Stimulated activated CD4-positive, alpha-beta T cell treated with anti-CD3 and anti-CD28 coated beads, TNF-alpha, amount 100 ng/mL, for 48 hours (primary cell): ENCODE measurements at places on chromosomes 2 and 18.

GRCh38 chr2:17401096-17401495 is 117.1 kb downstream of the RAD51AP2 start:
- DNase-seq, result no peak

DNA sequence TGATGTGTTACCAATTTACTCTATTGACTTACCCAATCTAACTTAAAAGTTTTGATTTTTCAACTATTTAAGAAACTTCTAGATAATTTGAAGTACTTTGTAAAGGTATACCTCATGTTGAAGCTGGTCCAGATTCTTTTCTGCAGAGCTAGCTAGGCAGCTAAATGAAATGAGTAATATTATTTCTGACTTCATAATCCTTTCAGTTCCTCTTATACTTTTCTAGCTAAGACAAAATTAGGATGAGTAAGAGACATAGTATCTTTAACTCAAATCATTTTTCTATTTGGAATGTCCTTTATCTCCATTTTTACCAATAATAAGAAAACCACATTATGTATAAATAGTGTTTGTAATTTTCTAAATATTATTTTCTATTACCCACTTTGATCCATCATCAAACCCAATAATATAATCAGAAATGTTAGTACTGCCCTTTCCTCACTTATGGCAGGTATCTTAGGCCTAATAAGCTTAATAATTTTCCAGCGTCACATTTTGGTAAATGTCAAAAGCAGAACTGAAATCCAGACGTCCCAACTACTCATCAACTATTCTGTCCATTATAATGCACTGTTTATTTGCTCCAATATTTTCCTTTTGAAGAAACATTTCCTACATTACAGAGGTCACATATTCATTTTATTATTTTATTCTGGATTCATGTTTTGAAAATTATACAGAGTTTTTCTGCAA is 456.6 kb downstream of the THSD7B start:
- DNase-seq, result no peak

DNA sequence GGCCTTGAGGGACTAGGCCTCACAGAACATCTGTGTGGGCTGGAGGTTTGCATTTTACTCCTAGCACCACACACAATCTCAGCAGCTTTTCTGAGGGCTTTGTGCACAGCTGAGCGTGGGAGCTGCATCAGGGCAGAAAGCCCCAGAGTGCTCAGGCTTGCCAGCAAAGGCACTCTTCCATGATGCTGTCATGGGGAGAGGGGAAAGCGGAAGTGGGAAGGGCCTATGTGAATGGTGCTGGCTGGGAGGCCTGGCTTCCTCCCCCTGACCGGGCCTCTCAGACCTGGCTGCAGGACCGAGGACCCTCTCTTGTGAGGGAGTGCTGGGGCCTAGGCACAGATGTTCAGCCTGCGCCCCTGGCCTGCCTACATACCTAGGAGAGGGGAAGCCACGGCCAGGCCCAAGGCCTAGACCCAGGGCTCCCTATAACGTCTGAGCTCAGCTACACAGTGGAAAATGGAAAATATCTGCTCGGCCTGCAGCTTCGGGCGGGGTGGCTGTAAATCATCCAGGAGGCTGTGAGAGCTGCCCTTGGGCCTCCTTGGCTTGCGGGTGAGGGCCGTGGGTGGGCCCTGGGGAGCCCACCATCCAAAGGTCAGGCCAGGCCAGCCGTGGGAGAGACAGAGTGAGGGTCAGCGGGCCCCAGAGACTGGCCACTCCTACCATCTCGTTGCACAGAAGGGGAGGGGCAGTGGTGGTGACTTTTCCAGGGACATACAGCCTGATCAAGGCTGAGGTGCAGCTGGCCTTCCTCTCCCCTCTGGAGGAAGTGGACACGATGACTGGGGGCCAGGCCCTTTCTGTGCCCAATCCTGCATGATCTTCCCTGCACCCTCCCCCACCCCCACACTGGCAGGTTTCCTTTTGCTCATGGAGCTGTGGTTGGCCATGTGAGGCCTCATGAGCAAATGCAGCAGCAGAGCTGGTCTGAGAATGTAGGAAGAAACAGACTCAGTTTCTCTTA is 22.8 kb downstream of the GLI2 start:
- no peak for DNase-seq

- DNase-seq, result peak; percentile 95
Observed at GRCh38 chr2:200525882-200526651, at the start of gene SGO2. TSS of gene SGO2 (plus strand) at chr2:200526207. CDS start at chr2:200532976, 6,769 bp downstream.

- DNase-seq, result no peak
Observed at GRCh38 chr2:46983065-46983801, 67.6 kb upstream of the MCFD2 start.

GRCh38 chr18:62435435-62436031 is 87.3 kb upstream of the ZCCHC2 start:
- no peak for DNase-seq

- no peak for DNase-seq
Observed at GRCh38 chr2:106176446-106177099, 17.5 kb downstream of the UXS1 start.

DNA sequence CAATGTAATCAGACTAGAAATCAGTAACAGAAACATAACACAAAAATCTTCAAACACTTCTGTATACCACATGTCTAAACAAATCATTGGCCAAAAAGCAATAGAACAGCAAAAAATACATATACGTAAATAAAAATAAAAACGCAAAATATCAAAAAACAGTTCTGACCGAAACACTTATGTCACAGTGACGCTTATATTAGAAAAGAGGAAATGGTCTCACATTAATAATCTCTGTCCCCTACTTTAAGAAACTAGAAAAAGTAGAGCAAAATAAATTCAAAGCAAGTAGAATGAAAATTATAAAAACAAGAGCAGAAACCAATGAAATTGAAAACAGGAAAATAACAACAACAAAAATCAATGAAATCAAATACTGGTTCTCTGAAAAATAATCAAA is 41.9 kb downstream of the TMEM131 start:
- DNase-seq, result no peak

DNA sequence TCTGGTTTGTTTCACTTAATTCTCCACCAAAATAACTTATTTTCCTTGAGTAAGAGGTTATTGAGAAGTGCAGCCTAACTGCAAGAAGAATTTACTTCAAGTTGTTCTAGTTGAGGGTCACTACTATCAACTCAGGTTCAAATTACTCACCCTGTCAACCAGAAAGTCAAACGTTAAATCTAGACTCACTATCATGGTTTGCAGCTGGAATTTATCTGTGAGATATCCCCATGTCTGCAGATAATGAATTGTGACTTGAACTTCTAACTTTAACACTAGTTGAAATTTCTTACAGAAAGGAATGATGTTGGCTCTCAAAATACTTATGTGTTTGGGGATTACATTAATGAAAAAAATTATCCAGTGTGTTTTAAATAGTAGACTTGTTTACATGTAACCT is 1145.7 kb upstream of the NXPH2 start:
- DNase-seq, result no peak

DNA sequence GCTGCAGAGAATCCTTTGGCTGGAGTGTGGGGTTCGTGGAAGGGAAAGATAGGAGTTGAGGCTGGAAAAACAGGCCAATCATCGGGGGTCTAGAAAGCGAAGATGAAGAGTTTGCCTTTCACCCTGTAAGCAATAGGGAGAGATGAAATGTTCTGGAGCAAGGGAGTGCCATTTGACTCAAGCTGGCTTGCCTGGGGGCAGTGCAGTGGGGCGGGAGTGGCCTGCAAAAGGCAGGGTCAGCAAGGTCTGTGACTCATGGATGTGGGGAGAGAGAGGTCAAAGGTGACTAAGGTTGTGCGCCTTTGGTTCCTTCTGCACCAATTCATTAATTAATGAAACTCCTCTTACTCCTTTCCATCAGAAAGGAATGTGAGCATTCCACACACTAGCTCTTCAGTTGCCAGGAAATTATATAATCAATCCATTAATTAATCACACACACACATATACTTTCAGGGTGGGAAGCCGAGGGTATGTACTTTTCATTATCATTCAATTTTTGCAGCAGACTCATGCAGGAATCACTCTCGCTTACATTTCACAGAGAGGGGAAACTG is 227.6 kb downstream of the MYCN start:
- no peak for DNase-seq

DNA sequence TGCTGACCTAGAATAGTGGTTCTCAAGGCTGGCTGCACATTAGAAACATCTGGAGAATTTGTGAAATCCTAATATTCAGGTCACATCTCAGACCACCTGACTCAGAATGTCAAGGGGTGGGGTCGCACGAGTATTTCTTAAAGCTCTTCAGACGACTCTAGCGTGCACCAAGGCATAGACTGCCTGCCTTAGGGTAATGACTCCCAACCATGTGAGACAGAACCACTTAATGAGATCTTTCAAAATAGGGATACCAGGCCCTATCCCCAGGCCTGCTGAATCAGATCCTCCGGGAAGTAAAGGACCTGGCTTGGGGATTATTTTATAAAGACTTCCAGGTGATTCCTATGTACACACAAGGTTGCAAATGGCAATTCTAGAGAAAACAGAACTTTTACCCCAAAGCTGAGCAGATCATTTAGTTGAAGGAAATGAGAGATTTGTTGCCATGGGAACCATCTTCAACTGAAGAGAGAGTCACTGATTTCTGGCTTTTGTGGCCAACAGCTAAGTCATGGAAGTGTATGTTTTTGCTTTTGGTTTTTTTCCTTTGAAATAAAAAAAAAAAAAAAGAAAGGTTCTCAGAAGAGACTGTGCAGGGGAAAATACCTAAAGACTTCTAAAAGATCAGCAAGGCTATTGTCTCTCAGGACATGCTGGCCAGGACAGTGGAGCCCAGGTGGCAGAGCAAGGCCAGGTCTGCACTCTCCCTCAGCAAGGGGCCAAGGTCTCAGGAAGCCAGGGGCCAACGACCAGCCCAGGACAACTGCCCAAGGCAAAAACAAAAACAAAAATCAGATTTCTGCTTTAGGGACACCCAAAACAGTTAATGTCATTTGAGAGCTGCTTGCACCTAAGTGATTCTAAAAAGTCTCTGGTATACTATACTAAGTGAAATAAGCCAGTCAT is 15.3 kb upstream of the LOXHD1 start:
- no peak for DNase-seq

DNA sequence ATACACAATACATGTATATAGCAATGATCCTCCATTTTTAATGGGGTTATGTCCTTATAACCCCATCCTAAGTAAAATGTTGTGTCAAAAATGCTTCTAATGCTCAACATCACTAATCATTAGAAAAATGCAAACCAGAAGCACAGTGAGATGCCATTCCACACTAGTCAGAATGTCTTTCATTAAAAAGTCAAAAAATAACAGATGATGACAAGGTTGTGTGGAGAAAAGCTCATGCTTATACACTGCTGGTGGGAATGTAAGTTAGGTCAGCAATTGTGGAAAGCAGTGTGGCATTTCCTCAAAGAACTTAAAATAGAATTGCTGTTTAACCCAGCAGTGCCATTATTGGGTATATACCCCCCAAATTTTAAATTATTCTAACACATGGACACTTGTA is 654.9 kb upstream of the CNTNAP5 start:
- no peak for DNase-seq

GRCh38 chr2:127449414-127449813 is 31.2 kb downstream of the PROC start:
- DNase-seq, result no peak

DNA sequence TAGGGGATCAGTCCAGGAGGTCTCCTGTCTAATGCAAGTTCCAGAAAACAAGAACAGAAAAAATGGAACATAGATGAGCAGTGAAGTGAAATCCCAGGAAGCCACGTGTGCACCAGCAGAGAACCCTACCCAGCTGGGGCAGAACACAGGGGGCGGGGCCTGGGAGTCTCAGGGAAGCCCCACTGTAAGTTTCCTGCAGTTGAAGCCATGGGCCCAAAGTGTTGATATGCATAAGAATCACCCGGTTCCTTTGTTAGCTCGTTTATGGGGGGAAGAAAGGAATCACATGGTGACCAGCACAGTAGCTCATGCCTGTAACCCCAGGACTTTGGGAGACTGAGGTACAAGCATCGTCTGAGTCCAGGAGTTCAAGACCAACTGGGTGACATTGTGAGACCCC is 131.3 kb downstream of the INO80D start:
- no peak for DNase-seq

GRCh38 chr2:3368261-3368722 is 9.3 kb downstream of the EIPR1 start:
- DNase-seq, result no peak

DNA sequence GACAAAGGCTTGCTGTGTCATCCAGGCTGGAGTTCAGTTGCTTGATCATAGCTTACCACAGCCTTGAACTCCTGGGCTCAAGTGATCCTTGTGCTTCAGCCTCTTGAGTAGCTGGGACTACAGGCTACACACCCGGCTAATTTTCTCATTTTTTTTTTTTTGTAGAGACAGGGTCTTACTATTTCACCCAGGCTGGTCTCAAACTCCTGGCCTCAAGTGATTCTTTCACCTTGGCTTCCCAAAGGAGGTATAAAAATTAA is 178.0 kb downstream of the MTCL1 start:
- no peak for DNase-seq

GRCh38 chr2:105822186-105822585 is 77.5 kb downstream of the NCK2 start:
- no peak for DNase-seq

DNA sequence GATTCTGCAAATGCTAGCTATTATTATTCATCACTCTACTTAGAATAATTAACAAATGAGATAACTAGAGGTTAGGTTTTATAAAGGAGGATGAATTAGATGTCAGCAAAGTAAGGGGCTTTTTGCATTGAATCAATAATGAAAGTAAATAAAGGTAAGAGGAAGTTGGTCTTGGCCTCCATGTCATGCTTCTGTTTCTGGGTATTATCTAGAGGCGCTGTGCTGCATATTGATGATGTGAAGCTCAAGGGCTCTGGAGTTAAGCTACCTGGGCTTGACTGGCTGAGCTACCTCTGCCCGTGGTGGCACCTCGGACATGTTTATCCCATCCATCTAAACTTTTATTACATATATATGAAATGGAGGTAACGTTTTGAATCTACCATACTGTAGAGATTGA is 350.9 kb downstream of the PARD3B start:
- no peak for DNase-seq

- no peak for DNase-seq
Observed at GRCh38 chr2:165198181-165198580, 5.7 kb downstream of the SCN3A start.

DNA sequence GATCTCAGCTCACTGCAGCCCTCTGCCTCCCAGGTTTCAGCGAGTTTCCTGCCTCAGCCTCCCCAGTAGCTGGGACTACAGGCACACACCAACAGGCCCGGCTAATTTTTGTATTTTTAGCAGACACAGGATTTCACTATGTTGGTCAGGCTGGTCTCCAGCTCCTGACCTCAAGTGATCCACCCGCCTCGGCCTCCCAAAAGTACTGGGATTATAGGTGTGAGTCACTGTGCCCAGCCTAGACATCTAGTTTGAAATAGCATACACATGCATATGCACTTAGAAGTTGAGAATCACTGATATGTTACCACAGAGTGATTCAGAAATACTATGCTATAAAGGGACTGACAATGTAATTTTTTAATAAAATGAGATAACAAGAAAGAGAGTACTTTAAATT is 69.8 kb upstream of the CDKL4 start:
- no peak for DNase-seq

- DNase-seq, result no peak
Observed at GRCh38 chr2:221270806-221271205, 301.3 kb downstream of the EPHA4 start.

DNA sequence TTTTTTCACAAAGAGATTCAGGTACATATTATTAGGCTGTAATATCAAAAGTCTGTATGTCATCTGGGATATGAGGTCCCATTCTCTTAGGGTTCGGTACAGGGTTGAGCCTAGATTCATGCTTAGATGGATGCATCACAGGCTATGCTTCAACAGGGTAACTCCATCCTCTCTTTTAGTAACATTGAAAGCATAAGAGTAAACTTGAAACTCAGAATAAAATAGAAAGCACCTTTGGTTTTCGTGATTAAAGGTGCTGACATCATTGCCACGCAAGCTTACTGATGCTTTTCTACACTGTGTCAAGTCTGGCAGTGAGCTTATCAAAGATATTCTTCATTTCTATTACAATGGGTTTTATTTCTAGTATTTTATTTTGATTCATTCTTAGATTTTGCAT is 419.1 kb upstream of the DSEL start:
- no peak for DNase-seq
